K562 (cell line): ENCODE measurements at places on chromosomes 1 and 21. TPM values are rescaled to one million over a fixed set of nuclear protein-coding genes. Genes with fewer than 3 reads are reported as not detected.

Gene NR1I3
- not detected in 2 replicates for total RNA-seq

DNA sequence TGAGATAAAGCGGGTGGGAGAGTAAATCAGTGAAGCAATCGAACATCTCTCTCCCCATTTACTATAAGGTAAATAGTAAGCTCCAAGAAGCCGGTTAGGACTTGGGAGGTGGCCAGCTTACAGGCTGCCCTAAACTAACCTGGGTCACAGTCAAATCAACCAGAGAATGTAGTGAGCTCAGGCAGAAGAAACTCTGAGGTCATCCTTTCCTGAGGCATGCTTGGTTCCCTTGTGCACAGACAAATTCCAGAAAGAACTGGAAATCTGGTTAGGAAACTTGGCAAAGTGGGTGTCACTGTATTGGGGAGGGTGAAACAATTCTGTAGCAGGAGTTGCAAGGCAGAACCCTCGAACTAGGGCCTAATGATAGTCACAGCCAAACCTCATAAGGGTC is 72.5 kb downstream of the NTMT2 start:
- no peak overlapping the region for H3K4me3 ChIP-seq
- no peaks in the 10 kb centered on the region for H3K36me3 ChIP-seq
- no peak for DNase-seq
- no peaks in the 10 kb centered on the region for H3K27me3 ChIP-seq

Gene FMN2
- 0.16 TPM in 1 of 2 replicates, not detected in the other for total RNA-seq

GRCh38 chr1:51726544-51727225 is 109.8 kb downstream of the OSBPL9 start:
- peaks cover 20% of the 10 kb centered on the region for H3K4me1 ChIP-seq
- H3K36me3 ChIP-seq, result no peaks in the 10 kb centered on the region; the same call in 2 of the 3 replicates
- no peak overlapping the region for H3K27ac ChIP-seq
- H3K4me3 ChIP-seq, result no peak overlapping the region
- H3K27me3 ChIP-seq, result no peaks in the 10 kb centered on the region
- no peak for DNase-seq

DNA sequence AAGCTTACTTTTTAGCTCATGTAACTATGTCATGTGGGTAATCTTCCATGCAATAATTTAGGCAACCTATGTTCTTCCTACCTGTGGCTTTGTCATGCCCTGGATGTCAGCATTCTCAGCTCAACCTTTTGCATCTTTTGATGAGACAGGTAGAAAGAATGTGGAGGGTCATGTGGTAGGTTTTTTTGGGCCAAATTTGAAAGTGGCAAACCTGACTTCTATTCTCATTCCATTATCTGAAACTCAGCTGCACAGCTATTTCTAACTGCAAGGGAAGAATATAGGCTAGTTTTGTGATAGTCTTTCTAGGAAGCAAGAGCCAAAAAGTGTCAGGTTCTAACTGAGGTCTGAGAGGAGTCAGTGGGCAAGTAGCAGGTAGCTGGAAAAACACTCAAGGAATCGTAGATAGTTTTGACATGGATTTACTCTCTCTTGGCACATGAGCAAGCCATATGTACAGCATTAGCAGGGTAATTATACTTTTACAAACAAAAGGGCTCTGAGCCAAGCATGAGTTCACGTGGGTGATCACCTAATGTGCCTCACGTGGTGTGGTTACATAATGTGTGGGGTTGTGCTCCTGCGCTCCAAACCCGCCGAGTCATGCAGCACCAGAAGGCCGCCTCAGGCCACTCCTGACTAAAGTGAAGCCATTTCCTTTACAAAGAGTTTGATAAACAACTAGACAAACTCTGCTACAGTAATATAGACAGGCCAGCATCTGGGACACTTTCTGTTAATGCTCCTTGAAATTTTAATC is 1013.8 kb downstream of the PLA2G4A start:
- no peak overlapping the region for H3K4me3 ChIP-seq
- no peaks in the 10 kb centered on the region for H3K4me1 ChIP-seq
- H3K27me3 ChIP-seq, result no peaks in the 10 kb centered on the region
- H3K36me3 ChIP-seq, result no peaks in the 10 kb centered on the region
- DNase-seq, result no peak

GRCh38 chr1:70057500-70057899 is 147.9 kb downstream of the LRRC40 start:
- no peak for DNase-seq
- H3K4me3 ChIP-seq, result no peak overlapping the region
- no peaks in the 10 kb centered on the region for H3K36me3 ChIP-seq
- H3K4me1 ChIP-seq, result no peaks in the 10 kb centered on the region

Gene ESPN
- total RNA-seq, result 1.2 and 1.7 TPM in 2 replicates

Gene TPTE
- total RNA-seq, result 0.95 and 1.4 TPM in 2 replicates

DNA sequence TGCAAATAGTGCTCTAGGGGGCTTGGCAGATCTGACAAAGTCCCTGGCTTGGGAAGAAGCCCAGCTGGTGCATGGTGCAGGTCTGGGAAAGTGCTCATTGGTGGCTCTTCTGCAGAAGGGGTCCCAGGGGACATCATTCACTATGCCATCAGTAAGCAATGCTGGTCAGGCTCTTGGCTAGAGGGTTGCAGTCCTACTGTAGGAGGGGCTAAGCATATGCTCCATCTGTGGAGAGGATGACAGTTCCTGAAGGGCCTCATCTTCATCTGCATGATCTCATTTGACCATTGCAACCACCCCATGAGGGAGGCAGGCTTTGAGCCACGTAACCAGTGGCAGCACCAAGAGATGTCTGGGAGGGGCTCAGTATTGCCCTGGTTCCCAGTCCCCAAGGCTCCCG is 31.5 kb upstream of the VASH2 start:
- H3K4me1 ChIP-seq, result peaks cover 11% of the 10 kb centered on the region; the same call in 2 of the 3 replicates
- H3K36me3 ChIP-seq, result no peaks in the 10 kb centered on the region
- no peak overlapping the region for H3K27ac ChIP-seq
- peaks cover 48% of the 10 kb centered on the region for H3K27me3 ChIP-seq

Gene PRAMEF6
- total RNA-seq, result not detected in 2 replicates

Gene EFNA1
- total RNA-seq, result 2.6 and 2.7 TPM in 2 replicates

Gene ACBD6
- total RNA-seq, result 67.7 and 69.8 TPM in 2 replicates

Gene TNFRSF9
- total RNA-seq, result 0.09 and 0.16 TPM in 2 replicates

Gene SPRR2F
- total RNA-seq, result 0.76 TPM in 1 of 2 replicates, not detected in the other

Gene CCDC17
- 2.0 and 2.4 TPM in 2 replicates for total RNA-seq

Gene CFAP126
- total RNA-seq, result not detected in 2 replicates

Gene ZNF697
- total RNA-seq, result 10.6 and 13.6 TPM in 2 replicates

Gene CYP4A22
- 0.07 TPM in 1 of 2 replicates, not detected in the other for total RNA-seq

- H3K27me3 ChIP-seq, result peaks cover 10% of the 10 kb centered on the region
- no peak overlapping the region for H3K4me3 ChIP-seq
- no peak for DNase-seq
- H3K27ac ChIP-seq, result no peak overlapping the region
Measured at GRCh38 chr1:227887697-227888403, 59.9 kb downstream of the WNT9A start.

DNA sequence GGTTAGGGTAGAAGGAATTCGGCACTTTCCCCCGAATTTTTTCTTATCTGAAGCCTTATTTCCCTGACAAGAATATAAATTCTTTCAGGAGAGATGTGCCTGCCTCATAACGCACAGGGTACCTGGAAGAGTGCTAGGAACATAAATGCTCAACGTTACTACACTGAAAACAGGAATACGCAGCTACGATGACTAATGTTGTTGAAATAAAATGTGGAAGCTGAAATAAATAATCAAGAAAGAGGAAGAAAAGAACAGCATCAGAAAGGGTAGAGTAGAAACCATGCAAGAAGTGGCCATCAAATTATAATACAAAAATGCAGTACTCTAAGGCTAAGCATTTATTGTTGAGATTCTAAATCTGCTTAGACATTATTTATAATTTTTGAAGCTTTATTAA is 33.9 kb downstream of the SLC66A1 start:
- no peaks in the 10 kb centered on the region for H3K27me3 ChIP-seq
- H3K36me3 ChIP-seq, result peaks cover 40% of the 10 kb centered on the region; the same call in 2 of the 3 replicates
- H3K4me1 ChIP-seq, result peaks cover 44% of the 10 kb centered on the region
- no peak for DNase-seq

DNA sequence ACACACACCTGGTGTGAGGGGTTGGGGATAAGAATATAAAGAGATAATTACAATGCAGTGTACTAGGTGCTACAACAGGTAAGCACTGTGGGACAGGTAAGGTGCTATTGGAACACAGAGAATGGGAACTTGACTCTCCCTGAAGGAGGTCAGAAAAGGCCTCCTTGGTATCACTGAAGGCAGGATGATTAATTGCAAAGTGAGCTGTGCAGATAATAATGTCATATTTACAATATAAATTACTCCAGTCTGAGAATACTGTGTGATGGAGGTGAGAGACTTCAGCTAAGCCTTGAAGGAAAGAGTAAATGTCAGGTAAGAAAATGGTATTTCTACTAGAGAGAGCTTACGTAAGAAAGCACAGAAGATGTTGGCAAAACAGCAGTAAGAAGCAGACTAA is 91.6 kb downstream of the EPS15 start:
- H3K27me3 ChIP-seq, result no peaks in the 10 kb centered on the region
- peaks cover 25% of the 10 kb centered on the region for H3K36me3 ChIP-seq
- no peak overlapping the region for H3K4me3 ChIP-seq
- H3K4me1 ChIP-seq, result peaks cover 42% of the 10 kb centered on the region

GRCh38 chr1:21927533-21928237 is 9.4 kb downstream of the HSPG2 start:
- H3K4me1 ChIP-seq, result peaks cover 61% of the 10 kb centered on the region
- DNase-seq, result no peak
- H3K4me3 ChIP-seq, result no peak overlapping the region

DNA sequence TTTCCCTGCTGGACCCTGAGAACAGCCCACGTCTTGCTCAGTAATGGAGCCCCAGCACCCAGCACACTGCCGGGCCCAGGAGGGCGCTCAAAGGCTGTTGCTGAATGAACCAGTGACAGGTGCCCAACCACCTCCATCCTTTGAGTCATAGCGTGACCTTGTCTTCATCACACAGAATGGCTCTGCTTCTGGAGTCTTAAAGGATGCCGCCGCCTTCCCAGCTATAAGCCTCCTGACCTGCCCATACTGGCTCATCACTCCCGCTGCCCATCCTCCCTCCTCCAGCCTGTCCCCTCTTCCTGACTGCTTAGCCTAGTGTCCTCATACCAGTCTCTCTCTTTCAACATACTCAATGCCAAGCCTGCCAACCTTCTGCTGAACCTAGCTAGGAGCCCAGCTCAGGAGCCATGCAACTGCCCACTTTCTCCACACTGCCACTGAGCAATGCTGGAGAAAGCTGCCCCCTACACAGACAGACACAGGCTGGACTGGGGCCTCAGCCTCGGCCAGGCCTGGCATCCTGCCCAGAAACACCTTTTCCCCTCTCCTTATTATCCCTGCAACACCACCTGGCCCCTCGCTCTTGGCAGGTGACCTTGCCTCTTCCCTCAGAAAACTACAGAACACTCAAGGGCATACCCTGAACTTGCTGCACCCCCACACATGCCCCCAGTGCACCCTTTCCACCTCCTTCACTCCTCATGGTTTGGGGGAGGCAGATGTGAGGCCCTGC is 14.1 kb downstream of the TTC39A start:
- no peak for DNase-seq
- no peak overlapping the region for H3K27ac ChIP-seq
- H3K36me3 ChIP-seq, result no peaks in the 10 kb centered on the region
- no peak overlapping the region for H3K4me3 ChIP-seq
- H3K27me3 ChIP-seq, result no peaks in the 10 kb centered on the region

- no peak for DNase-seq
- H3K4me1 ChIP-seq, result no peaks in the 10 kb centered on the region
- H3K4me3 ChIP-seq, result no peak overlapping the region
- no peaks in the 10 kb centered on the region for H3K27me3 ChIP-seq
Measured at GRCh38 chr21:27812279-27812678, 845.4 kb upstream of the ADAMTS5 start.

Gene RHCE
- 11.2 and 12.6 TPM in 2 replicates for total RNA-seq
